ENCODE measurements at places on chromosomes 4 and X. TPM values are rescaled to one million over a fixed set of nuclear protein-coding genes. Genes with fewer than 3 reads are reported as not detected.

The ADH1A gene
- not detected for total RNA-seq

The SLC7A11 gene
- total RNA-seq: 5.2 TPM

The ARHGAP6 gene
- total RNA-seq: not detected

The CFP gene
- 0.90 TPM for total RNA-seq

The CNKSR2 gene
- 9.0 TPM for total RNA-seq

The SPANXB1 gene
- total RNA-seq: not detected
